ENCODE measurements at places on chromosomes 7 and 10.

GRCh38 chr10:47099474-47099873 lies 188.2 kb downstream of the PTPN20 start:
- no peak for DNase-seq

GRCh38 chr7:26180792-26181198 lies 19.8 kb downstream of the HNRNPA2B1 start:
- DNase-seq: no peak

- DNase-seq: no peak
Observed at GRCh38 chr7:10429511-10429910, 544.2 kb upstream of the PHF14 start.

DNA sequence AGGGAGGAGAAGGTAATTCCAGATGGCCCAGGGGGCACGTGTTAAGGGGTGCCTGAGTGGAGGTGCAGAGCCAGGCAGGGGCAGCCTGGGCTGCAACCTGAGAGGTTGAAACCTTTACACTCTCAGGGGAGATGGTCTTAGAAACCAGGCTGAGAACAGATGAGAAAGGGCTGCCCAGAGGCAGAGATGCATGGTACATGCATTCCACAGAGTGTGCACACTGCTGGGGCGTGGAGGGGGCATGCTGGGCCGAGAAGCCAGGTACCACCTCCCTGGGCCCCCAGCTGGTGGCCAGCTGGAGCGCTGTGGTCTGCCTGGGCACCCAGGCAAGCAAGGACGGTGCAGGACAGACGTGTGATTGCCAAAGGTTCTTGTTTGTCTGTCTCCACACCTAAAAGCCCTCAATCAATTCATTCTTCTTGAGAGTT lies 14.1 kb upstream of the CSGALNACT2 start:
- no peak for DNase-seq

GRCh38 chr10:49560526-49560925 lies 21.6 kb upstream of the ERCC6 start:
- DNase-seq: no peak

DNA sequence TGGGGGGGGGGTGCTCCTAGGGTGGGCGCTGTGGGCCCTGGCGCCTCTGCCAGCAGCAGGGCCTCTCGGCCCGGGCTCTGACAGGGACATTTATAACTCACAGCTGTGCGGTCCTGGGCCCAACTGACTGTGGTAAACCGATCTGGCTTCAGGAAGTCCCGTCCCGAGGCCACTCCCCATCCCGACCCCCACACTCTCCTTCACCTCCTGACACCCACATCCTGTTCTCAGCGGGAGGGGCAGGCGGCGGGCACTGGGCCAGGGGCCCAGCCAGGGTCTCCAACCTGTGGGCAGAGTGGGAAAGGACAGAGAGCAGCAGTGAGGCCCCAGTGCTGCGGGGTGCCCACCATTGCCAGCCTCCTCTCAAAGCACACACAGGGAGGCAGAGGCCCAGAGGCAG lies 69.1 kb downstream of the ZMIZ1 start:
- peak; percentile 82 for DNase-seq

- DNase-seq: no peak
Observed at GRCh38 chr10:86580521-86580891, 58.9 kb upstream of the WAPL start.

DNA sequence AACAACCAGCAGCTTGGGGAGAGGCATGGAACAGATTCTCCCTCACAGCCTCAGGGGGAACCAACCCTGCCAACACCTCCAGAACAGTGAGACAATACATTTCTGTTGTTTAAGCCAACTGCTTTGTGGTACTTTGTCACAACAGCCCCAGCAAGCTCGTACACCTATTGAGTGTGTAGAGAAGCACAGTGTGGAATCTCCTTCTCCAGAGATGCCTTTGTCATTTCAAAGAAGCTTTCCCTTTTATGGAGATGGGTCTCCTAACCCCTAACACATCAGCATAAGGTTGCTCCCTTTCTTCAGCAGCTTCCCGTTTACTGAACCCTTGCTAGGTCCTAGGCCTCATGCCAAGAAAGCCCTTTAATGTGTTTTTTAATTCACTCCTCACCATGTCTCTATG lies 60.7 kb upstream of the AGK start:
- no peak for DNase-seq

DNA sequence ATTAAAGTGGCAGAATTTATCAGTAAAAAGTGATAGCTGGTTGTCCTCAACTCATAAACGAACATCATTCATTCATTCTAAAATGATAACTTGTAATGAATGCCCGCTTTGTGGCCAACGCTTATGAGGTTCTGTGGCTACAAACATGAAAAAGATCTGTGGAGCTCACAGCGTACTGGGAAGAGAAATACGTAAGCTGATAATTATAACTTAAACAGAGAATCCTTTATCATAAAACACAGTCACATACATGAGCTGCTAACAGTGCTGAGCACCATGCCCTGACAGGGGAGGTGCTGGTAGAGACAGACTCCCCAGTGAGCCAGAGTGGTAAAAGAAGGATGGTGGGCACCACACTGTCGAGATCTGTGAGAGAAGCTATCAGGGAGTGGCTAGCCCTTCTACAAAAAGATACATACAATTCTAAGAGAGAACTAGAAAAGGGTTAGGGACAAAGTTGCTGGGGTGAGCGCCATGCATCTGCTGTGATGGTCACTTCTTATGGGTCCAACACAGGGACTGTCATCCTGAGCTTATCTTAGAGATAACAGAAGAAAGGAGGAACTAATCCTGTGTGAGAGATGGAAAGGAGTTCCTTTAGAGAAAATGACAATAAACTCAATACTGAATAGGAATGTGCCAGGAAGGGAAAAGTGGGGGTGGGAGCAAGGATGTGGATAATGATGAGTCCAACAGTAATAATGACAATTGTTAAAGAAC lies 106.7 kb downstream of the USP6NL start:
- DNase-seq: no peak

- DNase-seq: no peak
Observed at GRCh38 chr7:101877882-101878591, 60.6 kb downstream of the CUX1 start.

GRCh38 chr7:6284461-6285360 lies 12.3 kb upstream of the CYTH3 start:
- DNase-seq: no peak

DNA sequence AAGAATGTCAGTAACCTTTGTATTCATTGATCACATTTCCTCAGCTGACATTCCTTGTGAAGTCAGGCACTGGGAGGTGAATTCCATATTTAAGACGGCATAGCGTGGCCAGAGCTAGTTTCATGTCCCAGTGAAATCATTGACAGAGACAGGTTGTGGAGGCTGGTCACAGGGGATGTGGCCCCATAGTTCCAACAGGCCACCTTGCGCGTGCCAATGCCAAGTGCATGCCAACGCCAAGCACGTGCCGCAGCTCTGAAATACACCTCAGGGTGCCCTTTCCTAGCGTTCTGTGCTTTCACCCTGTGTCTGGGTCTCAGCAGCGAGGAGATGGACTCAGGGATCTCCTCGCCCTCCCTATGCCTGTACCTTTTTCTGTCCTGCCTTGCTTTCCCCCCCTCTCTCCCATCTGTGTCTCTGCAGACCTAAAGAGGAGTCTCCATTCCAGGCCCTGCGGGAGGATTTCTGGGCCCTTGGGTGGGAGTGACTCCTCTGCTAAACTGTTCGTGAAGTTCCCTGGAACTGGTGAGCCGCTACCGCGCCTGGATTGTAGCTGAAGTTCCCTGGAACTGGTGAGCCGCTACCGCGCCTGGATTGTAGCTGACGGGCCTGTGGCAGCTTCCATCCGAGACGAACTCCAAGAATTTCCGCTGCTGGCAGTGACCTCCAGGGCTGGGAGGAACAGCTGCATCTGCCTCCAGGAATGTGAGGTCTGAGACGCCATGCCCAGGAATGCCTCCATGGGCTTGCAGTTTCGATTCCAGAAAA lies 19.7 kb downstream of the AQP1 start:
- no peak for DNase-seq

- DNase-seq: no peak
Observed at GRCh38 chr7:133052401-133052756, 29.5 kb downstream of the CHCHD3 start.

DNA sequence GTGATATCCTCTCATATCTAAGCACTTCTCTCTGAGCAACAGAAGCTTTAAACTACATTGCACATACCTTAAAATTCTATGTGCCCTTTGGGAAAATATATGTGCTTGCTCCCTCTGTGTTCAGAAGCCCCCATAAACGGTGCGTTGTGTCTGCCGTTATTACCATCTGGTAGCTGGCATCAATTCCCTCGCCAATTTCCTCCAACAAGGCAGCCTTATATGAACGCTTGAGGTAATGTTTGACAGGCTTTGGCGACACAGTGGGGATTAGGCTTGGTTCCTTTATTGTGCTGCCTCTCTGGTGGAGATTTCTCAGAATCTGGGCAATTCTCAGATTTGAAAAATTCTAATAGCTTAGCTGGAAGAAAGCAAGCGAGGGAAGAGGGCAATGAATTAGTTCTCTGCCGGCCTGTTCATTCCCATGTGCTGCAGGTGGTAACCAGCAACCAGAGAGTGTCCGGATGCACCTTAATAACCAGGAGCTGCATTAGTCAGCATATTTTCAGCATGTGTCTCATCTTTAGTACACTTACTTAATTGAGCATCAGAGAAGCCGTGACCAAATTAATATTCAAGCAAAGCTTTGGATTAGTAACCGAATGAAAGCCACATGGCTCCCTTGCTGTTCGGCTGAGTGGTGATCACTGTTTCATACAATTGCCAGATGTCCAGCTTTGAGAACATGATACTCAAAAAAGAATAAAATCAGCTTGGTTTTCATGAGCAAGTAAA lies 7.3 kb upstream of the PPP1R17 start:
- no peak for DNase-seq

DNA sequence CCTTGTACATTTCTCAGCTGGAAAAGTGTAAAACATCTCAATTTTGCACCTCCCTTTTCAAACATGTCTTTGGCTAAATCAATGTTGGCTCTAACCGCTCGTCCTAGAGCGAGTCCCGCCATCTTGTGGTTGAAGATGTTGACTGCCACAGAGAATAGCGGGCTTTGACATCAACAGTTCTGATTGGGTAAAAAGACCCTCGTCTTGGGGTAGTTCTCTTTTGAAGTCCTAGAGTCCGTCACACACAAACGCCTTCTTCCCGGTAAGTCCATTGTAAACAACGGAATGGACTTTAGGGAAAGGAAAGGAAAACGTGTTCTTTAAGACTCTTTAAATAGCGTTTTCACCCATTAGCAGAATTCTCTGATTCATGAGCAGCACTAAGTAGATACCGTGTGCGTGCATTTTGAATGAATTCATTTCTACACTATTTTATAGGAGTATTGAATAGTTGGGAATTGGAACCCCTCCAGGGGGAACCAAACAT lies 452 bp upstream of the RPP30 start:
- DNase-seq: no peak

DNA sequence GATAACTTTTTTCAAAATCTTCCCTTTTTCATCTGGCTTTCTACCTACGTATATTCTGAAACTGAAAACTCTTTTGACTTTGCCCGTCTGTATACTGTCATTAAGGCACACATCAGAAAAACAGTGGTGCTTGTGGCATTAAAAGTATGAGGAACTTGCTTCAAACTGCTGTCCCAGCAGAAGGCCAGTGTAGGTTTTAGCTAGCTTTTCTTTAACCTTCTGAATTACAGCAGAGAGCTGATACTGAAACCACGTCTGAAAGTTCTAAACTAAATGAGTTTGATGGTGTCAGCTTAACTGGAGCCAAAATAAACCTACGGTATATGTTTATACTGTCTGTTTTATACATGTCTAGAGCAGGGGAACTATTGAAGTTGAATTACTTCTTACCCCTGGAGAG lies 283.4 kb downstream of the TFEC start:
- DNase-seq: no peak

DNA sequence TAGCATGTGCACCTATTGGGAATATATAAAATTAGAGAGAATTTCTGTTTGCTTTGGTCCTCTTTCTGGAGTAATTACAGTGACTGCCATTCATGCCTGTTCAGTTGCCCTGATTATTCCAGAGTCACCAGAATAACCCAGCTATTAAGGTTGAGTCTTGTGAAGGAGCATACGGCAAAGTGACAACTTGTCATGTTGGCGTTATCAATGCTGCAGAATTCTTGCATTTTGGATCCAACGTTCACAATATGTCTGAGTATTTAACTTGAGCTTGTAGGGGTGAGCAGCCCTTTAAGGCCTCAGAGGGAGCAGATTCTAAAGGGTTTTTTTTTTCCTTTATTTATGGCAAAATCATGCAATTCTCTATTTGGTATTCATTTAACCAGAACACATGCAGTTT lies 419.4 kb upstream of the MGMT start:
- no peak for DNase-seq

DNA sequence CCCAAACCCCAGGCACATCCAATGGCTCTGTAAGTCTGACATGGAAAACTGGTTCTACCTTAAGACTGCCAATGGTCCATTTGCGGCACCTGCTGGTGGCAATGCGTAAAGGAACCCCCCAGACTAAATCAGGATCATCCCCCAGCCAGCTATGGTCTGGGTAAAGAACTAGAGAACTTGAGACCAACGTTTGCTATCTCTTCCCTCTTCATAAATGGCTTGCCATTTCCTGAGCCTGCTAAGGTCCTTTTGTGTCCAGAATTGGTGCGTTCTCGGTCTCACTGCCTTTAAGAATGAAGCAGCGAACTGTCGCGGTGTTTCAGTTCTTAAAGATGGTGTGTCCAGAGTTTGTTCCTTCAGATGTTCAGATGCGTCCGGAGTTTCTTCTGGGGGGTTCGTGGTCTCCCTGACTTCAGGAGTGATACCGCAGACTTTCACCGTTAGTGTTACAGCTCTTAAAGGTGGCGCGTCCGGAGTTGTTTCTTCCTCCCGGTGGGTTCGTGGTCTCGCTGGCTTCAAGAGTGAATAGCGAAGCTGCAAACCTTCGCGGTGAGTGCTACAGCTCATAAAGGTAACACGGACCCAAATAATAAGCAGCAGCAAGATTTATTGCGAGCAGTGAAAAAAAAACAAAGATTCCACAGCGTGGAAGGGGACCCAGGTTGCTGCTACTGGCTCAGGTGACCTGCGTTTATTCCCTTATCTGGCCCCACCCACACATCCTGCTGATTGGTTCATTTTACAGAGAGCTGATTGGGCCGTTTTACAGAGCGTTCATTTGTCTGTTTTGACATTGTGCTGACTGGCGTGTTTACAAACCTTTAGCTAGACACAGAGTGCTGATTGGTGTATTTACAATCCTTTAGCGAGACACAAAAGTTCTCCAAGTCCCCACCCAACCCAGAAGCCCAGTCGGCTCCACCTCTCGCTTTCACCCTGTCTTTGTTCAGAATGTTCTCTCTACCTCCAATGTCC lies 95.4 kb downstream of the ELMO1 start:
- no peak for DNase-seq

GRCh38 chr7:146136357-146136875 lies 19.8 kb downstream of the CNTNAP2 start:
- no peak for DNase-seq

Data from GM19239 (cell line).